ENCODE measurements at places on chromosomes 4 and X.

DNA sequence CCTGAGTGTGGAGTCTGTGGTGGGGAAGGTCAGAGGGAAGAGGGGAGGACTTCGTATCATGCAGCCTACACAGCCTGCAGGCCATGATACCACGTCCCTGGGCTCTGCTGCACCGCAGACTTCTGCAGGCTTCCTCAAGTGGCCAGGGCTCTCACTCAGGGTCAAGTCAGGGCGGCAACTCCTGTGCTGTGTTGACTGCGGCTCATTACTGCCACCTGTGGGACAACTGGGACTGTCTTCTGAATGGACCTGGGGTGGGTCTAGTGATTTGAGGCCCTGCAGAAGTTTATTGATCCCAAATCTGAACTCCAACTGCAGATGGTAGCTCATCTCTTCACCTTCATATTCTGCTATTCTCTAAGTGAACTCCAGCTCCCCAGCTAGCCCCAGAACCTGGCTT is 167.1 kb downstream of the NSUN7 start:
- DNase-seq, result peak; percentile 57
- peak overlapping the region; percentile 89 for H3K27ac ChIP-seq
- H3K4me1 ChIP-seq, result peaks cover 44% of the 10 kb centered on the region
- no peaks in the 10 kb centered on the region for H3K27me3 ChIP-seq

DNA sequence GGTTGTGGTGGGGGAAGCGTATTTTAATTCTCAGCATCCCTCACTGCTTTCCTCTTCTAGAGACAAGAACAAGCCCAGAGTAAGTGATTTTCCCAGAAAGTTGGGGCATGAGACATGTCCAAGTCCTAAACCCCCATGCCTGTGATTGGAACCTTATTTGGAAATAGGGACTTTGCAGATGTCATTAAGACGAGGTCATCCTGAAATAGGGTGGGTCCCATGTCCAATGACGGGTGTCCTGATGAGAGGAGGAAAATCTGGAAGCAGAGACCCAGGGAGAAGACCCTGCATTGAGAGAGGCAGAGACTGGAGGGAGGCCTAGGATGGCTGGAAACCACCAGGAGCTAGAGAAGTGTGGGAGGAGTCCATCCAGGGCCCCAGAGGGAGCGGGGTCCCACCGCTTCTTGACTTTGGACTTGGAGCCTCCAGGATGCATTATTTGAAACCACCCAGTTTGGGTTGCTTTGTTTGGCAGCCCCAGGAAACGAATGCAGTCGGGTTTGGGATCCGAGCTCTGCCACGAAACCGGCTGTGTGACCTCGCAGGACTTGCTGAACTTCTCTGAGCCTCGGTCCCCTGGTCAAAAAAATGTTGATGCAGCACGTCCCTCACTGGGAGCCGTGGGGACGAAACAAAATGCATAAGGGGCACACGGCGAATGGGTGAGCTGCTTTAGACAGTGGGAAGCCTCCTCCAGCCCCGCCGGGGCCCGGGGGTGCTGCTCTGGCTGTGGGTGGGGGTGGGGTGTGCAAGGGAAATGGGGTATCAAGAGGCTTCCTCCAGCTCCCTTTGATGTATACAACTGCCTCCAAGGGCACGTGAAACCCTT is 113.9 kb downstream of the CPZ start:
- H3K27ac ChIP-seq, result no peak overlapping the region
- no peaks in the 10 kb centered on the region for H3K4me1 ChIP-seq
- peaks cover 13% of the 10 kb centered on the region for H3K27me3 ChIP-seq
- no peaks in the 10 kb centered on the region for H3K36me3 ChIP-seq

- no peak overlapping the region for H3K27ac ChIP-seq
- no peaks in the 10 kb centered on the region for H3K36me3 ChIP-seq
- no peak for DNase-seq
- no peak overlapping the region for H3K4me3 ChIP-seq
- H3K4me1 ChIP-seq, result no peaks in the 10 kb centered on the region
- no peaks in the 10 kb centered on the region for H3K27me3 ChIP-seq
Measured at GRCh38 chrX:77953302-77953701, 16.1 kb downstream of the PGAM4 start.

- no peaks in the 10 kb centered on the region for H3K27me3 ChIP-seq
- no peaks in the 10 kb centered on the region for H3K36me3 ChIP-seq
- H3K4me3 ChIP-seq, result no peak overlapping the region
- no peak for DNase-seq
- no peaks in the 10 kb centered on the region for H3K4me1 ChIP-seq
- H3K27ac ChIP-seq, result no peak overlapping the region
Measured at GRCh38 chr4:10983268-10983667, 298.7 kb upstream of the CLNK start.

DNA sequence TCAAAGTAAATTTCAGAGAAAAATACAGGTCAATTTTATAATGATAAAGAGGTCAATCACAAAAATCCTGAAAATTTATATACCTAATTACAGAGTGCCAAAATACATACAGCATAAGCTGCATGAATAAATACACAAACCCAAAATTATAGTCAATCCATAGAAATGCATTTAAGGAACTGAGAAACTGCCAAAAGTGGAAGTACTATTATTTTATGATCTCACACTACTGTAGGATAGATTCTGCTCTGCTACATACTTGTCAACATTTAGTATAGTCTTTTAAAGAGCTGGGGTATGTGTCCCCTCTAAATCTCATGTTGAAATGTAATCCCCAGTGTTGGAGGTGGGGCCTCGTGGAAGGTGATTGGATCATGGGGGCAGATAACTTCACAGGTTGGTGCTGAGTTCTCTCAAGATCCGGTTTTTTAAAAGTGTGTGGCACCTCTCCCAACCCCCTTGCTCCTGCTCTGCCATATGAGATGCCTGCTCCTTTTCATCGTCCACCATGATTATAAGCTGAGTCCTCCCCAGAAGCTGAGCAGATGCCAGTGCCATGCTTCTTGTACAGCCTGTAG is 31.8 kb downstream of the CHIC2 start:
- peaks cover 46% of the 10 kb centered on the region for H3K4me1 ChIP-seq
- H3K4me3 ChIP-seq, result no peak overlapping the region
- H3K27me3 ChIP-seq, result no peaks in the 10 kb centered on the region
- H3K27ac ChIP-seq, result no peak overlapping the region
- peaks cover 47% of the 10 kb centered on the region for H3K36me3 ChIP-seq

- H3K36me3 ChIP-seq, result peaks cover 22% of the 10 kb centered on the region
- H3K27ac ChIP-seq, result no peak overlapping the region
- no peak for DNase-seq
- H3K4me3 ChIP-seq, result no peak overlapping the region
Measured at GRCh38 chr4:139076016-139076744, 60.6 kb downstream of the NOCT start.

GRCh38 chr4:67727124-67727850 is 26.3 kb upstream of the UBA6 start:
- H3K4me1 ChIP-seq, result peaks cover 27% of the 10 kb centered on the region
- H3K36me3 ChIP-seq, result no peaks in the 10 kb centered on the region
- peak; percentile 81 for DNase-seq
- no peaks in the 10 kb centered on the region for H3K27me3 ChIP-seq
- peak overlapping the region; percentile 54 for H3K4me3 ChIP-seq
- H3K27ac ChIP-seq, result peak overlapping the region; percentile 81

DNA sequence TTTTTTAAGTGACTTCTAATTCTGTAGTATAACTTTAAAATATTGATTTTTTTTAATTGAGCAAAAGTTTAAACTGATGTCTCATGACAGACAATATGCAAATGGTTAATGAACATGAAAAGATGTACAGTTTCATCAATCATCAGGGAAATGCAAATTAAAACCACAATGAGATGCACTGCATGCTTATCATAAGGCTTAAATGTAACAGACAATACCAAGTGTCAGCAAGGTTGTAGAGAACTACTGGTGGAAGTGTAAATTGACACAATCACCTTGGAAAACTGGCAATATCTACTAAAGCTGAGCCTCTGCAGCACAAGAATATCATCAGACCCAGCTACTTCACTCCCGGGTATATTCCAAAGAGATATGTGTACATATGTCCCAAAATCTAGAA is 70.2 kb upstream of the DAPP1 start:
- H3K27ac ChIP-seq, result no peak overlapping the region
- H3K36me3 ChIP-seq, result no peaks in the 10 kb centered on the region
- no peak overlapping the region for H3K4me3 ChIP-seq

GRCh38 chr4:138259271-138259670 is 17.1 kb upstream of the SLC7A11 start:
- H3K27me3 ChIP-seq, result no peaks in the 10 kb centered on the region
- H3K36me3 ChIP-seq, result no peaks in the 10 kb centered on the region
- peaks cover 16% of the 10 kb centered on the region for H3K4me1 ChIP-seq
- H3K27ac ChIP-seq, result peak overlapping the region; percentile 29
- peak overlapping the region; percentile 15 for H3K4me3 ChIP-seq
- no peak for DNase-seq

Measured in GM23248 (cell line).